Erythroblast (primary cell): ENCODE measurements at places on chromosomes 12 and 14.

DNA sequence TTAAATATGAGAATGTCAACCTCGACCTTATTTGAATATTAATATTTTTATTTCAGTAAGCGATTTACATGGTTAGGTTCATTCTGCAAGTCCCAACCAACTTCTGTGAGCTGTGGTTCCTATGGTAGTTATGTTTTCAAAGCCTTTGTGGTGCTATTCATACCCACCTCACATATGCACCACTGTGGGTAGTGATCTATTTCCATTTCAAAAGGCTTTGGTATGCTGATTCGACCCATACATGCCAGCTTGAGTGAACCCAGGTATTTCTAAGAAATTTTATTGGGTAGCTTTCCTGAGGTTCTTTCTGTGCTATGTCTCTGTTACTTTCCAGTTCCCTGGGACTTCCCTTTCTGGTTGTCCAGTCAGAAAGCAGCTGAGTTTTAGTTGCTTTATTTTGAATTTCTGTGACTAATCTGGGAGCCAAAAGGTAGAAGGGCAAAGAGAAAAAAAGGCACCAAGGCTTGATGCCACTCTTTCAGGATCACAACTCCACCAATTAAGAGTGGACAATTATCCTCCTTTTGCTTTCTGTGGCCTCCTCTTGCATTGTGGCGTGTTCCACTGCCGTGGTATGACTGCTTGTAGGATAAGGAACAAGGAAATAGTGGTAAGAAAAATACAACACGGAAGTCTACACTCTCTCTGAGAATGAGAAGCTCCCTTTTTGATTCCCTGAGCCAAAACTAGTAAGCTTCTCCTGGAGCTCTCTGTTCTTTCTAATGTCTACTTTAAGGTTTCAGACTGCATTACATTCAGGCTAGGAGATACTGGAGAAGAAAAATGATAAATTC lies 729.1 kb downstream of the NOVA1 start:
- DNase-seq, result no peak

GRCh38 chr12:130868412-130868811 lies 3.5 kb upstream of the RAN start:
- peak; percentile 18 for DNase-seq

- no peak for DNase-seq
Measured at GRCh38 chr12:109776624-109777023, 56.6 kb downstream of the TRPV4 start.

- peak; percentile 59 for DNase-seq
Measured at GRCh38 chr14:65080960-65081747, 21.2 kb downstream of the MAX start.

GRCh38 chr12:109800536-109800935 lies 32.7 kb downstream of the TRPV4 start:
- DNase-seq, result no peak

- DNase-seq, result peak; percentile 75
Measured at GRCh38 chr12:122072031-122072970, 6.3 kb upstream of the MLXIP start.

- no peak for DNase-seq
Measured at GRCh38 chr14:101237252-101237616, 324.1 kb upstream of the DIO3 start.

GRCh38 chr14:96741151-96741977 lies 55.8 kb upstream of the VRK1 start:
- peak; percentile 61 for DNase-seq

- DNase-seq, result no peak
Measured at GRCh38 chr12:131349397-131350127, 361.3 kb upstream of the SFSWAP start.

GRCh38 chr14:83163016-83163415 lies 1629.4 kb upstream of the SEL1L start:
- no peak for DNase-seq
